ENCODE measurements at places on chromosomes 5 and 9.

- no peak for DNase-seq
Observed at GRCh38 chr9:87545858-87546257, 48.2 kb downstream of the DAPK1 start.

DNA sequence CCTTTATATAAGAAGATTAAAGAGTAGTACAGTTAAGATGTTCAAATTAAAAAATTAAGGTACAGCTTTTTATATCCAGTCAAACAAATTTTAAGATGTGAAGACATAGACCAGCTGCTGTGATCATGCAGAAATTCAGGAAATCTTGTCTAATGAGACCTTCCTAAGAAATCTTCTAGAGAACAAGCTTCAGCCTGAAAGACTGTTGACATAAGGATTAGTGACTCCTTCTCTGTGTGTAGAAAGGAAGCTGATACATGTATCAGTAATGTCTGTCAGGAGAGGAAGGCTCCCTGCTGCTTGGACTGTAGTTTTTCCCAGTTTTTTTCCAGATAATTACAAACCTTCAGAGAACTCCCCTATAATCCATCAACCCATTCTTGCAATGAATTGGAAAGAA, 75.8 kb upstream of the PCSK5 start:
- no peak for DNase-seq

- no peak for DNase-seq
Observed at GRCh38 chr5:130111746-130112145, 207.5 kb downstream of the CHSY3 start.

- no peak for DNase-seq
Observed at GRCh38 chr5:12851761-12852160, 947.5 kb upstream of the CTNND2 start.

GRCh38 chr5:36029914-36030313, 36.8 kb downstream of the UGT3A2 start:
- no peak for DNase-seq
